ENCODE measurements at places on chromosomes 2 and 18. TPM values are rescaled to one million over a fixed set of nuclear protein-coding genes. Genes with fewer than 3 reads are reported as not detected.

Gene RNU2-63P
- total RNA-seq, result 11.0 TPM

Gene ICA1L
- 14.0 TPM for total RNA-seq

Gene VAMP5
- total RNA-seq, result 73.3 TPM

DNA sequence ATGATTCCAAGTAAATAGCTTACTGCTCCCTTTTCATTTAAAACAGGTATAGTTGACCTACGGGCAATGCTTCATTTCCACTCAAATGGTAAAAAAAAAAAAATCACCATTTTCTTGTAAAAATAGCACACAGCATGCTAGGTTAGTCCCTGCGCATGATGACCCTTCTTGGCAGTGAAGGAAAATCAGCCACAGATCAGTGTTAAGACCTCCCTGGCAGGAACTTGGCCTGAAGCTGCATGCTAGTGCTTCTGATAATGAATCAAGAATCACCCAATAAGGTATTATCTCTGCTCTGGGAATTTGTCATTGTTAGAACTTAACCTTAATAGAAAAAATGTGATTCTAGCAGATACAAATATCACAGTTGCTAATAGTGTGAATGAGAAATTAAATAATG lies 166.3 kb downstream of the RAB3GAP1 start:
- H3K4me3 ChIP-seq, result no peak overlapping the region
- H3K4me1 ChIP-seq, result no peaks in the 10 kb centered on the region
- no peaks in the 10 kb centered on the region for H3K27me3 ChIP-seq
- H3K36me3 ChIP-seq, result no peaks in the 10 kb centered on the region

GRCh38 chr2:200617156-200618053 lies 31.6 kb downstream of the AOX1 start:
- peaks cover 6% of the 10 kb centered on the region for H3K27me3 ChIP-seq
- H3K4me1 ChIP-seq, result peaks cover 29% of the 10 kb centered on the region
- no peak overlapping the region for H3K27ac ChIP-seq
- no peaks in the 10 kb centered on the region for H3K36me3 ChIP-seq

GRCh38 chr2:9821805-9822445 lies 21.3 kb upstream of the TAF1B start:
- H3K36me3 ChIP-seq, result no peaks in the 10 kb centered on the region
- no peak overlapping the region for H3K4me3 ChIP-seq
- DNase-seq, result no peak
- no peaks in the 10 kb centered on the region for H3K27me3 ChIP-seq
- H3K27ac ChIP-seq, result no peak overlapping the region

- H3K4me3 ChIP-seq, result no peak overlapping the region
- H3K4me1 ChIP-seq, result no peaks in the 10 kb centered on the region
- no peaks in the 10 kb centered on the region for H3K36me3 ChIP-seq
- no peak overlapping the region for H3K27ac ChIP-seq
These were observed 196.0 kb upstream of the SPHKAP start for GRCh38 chr2:228377533-228377932.

DNA sequence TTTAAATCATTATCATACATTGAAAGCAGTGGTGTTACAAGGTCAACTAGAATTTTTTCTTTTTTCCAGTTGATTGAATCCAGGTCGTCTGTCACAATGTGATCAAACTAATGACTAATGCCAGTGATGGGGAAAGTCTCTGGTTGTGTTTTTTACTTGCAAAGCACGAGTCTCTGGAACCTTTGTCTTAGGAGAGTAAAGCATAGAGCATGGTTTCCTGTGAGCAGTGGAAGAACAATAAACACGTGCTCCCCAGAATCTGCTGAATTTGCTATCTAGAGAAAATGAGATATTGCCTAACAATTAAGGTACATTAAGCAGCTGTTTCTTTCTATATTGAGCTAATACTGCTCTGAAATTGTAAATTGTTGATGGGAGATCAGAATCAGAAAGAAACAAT lies 1332.4 kb upstream of the TMEFF2 start:
- H3K36me3 ChIP-seq, result no peaks in the 10 kb centered on the region
- no peaks in the 10 kb centered on the region for H3K4me1 ChIP-seq

- H3K4me1 ChIP-seq, result peaks cover 17% of the 10 kb centered on the region
- H3K4me3 ChIP-seq, result no peak overlapping the region
- no peak overlapping the region for H3K27ac ChIP-seq
- H3K27me3 ChIP-seq, result peaks cover 8% of the 10 kb centered on the region
- DNase-seq, result no peak
These were observed 20.8 kb upstream of the MAL start for GRCh38 chr2:95004711-95005110.

DNA sequence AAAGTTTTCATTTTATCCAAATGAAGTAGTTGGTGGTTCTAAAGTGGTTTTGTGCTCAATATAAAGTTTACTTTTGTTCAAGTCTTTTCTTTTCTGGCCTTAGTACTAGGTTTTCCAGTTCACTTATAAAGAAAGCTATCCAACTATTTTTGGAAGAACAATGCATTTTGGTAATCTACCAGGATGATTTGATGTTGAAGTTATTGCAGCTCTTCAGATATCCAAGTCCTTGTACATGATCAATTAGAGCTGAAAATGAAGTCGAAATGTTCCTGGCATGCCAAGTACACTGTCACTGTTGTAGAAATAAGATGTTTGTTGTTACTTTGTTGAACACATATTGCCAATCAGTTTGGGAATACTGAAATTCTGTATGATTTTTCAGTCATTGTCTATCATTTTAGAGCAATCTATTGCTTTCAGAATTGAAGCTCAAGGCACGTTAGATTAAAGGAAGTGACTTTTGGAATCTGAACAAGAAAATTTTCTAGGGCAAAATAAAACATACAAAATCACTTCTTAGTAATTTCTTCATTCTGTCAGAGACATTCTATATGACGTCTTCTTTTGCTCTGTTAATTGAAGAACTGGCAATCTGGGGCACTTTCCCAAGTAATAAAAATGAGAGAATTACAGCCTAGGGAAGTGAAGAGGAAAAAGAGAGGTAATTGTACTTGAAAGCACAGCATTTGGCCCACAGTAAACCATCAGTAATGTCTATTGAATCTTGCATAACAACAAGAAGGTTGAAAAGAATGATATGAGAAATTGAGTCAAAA lies 232.3 kb downstream of the MREG start:
- no peaks in the 10 kb centered on the region for H3K36me3 ChIP-seq
- H3K27me3 ChIP-seq, result peaks cover 30% of the 10 kb centered on the region
- H3K27ac ChIP-seq, result no peak overlapping the region
- H3K4me3 ChIP-seq, result no peak overlapping the region

- no peaks in the 10 kb centered on the region for H3K4me1 ChIP-seq
- no peak overlapping the region for H3K4me3 ChIP-seq
- no peak overlapping the region for H3K27ac ChIP-seq
- no peak for DNase-seq
- H3K27me3 ChIP-seq, result no peaks in the 10 kb centered on the region
These were observed 91.5 kb upstream of the TMEFF2 start for GRCh38 chr2:192286093-192286701.

GRCh38 chr2:170113168-170113894 lies 64.6 kb upstream of the MYO3B start:
- no peaks in the 10 kb centered on the region for H3K4me1 ChIP-seq
- no peak overlapping the region for H3K4me3 ChIP-seq
- H3K27me3 ChIP-seq, result peaks cover 6% of the 10 kb centered on the region
- no peak for DNase-seq
- no peaks in the 10 kb centered on the region for H3K36me3 ChIP-seq
- no peak overlapping the region for H3K27ac ChIP-seq

Measured in activated T-cell treated with anti-CD3 and anti-CD28 coated beads, Interleukin-2, amount 50 U/mL, for 72 hours (primary cell).